ENCODE measurements at places on chromosomes 2 and 18.

GRCh38 chr2:105635564-105635963 is 109.1 kb upstream of the NCK2 start:
- no peak for DNase-seq

DNA sequence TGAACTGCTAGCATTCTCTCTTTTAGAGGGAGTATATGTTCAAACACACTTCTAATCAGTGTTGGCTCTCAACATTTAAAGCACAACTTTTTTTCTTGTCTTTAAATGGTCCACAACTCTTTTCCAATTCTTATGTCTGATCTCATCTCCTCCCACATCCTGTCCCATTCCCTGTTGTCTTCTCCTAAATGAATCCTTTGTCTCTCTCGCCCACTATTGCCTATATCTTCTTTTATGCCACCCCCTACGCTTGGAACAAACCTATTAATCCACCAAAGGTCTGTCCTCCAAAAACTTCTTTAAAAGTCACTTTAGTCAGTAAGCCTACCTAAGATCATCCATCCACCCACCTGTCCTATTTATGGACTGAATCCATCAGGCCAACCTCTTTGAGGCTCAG is 235.5 kb upstream of the SMAD7 start:
- DNase-seq, result no peak

DNA sequence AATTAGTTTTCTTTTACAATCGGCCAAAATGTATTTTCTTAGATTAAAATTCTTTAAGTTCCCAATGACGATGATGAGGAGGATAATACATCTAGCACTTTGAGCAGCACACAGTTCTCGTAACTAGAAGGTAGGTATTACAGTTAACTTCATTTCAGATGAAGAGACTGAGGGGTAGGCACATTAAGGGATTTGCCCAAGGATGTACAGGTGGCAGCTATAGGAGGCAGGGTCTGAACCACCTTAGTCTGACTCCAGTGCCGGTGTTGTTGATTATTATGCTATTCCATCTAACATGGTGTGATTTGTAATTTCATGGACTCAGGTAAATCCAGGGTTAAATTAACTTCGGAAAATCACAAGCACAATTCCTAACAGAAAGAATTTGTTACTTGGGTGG is 1.1 kb downstream of the CD28 start:
- no peak for DNase-seq

DNA sequence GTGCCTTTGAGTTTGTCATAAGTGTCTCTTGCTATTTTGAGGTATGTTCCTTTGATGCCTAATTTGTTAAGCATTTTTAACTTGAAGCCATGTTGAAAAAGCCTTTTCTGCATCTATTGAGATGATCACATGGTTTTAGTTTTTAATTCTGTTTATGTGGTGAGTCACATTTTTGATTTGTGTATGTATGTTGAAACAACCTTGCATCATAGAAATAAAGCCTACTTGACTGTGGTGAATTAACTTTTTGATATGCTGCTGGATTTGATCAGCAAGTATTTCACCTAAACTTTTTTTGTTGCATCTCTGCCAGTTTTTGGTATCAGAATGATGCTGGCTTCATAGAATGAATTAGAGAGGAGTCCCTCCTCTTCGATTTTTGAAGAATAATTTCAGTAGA is 469.7 kb downstream of the CDH2 start:
- DNase-seq, result no peak

- DNase-seq, result no peak
Measured at GRCh38 chr2:55923091-55923981, at the start of gene EFEMP1. EFEMP1 (minus strand) TSS chr2:55923782; CDS start chr2:55922440, 1,342 bp downstream.

DNA sequence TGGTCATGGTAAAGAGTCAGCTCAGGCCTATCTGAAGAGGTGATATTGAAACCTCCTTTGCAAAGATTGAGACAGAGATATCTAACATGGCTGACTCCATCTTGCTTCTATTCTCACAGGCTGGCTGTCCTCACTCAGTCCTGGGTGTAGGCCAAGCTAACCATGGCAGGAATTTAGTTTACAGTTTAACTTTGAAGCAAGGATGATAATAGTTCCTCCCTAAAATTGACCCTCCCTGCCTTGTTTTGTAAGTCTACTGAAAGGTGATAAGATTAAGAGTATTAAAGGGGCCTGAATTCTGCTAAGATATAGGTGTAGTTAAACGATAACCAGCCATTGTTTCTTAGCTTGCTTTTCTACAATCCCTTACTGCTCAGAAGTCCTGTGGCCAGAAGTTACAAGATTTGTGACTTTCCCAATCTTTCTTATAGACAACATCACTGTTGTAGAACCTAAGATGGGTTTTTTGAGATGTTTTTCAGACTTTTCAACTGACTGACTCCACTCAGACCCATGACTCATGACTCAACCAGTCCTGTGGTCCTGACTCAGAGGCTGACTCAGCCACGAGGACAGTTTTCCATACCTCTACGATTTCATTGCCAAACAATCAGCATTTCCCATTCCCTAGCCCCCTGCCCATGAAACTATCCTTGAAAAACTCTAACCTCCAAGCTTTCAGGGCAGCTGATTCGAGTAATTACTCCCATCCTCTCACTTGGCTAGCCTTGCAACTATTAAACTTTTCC is 195.7 kb upstream of the SESTD1 start:
- DNase-seq, result no peak

- no peak for DNase-seq
Measured at GRCh38 chr2:189783451-189783926, 650 bp downstream of the ORMDL1 start.

- DNase-seq, result no peak
Measured at GRCh38 chr18:38198526-38198925, 632.9 kb upstream of the CELF4 start.

GRCh38 chr2:239832490-239833268 is 192.5 kb downstream of the NDUFA10 start:
- DNase-seq, result no peak

- no peak for DNase-seq
Measured at GRCh38 chr18:32598144-32598543, 127.5 kb upstream of the GAREM1 start.

- no peak for DNase-seq
Measured at GRCh38 chr18:14930576-14930975, 182.6 kb downstream of the ANKRD30B start.

- no peak for DNase-seq
Measured at GRCh38 chr2:148642891-148643416, 1.6 kb upstream of the EPC2 start.

DNA sequence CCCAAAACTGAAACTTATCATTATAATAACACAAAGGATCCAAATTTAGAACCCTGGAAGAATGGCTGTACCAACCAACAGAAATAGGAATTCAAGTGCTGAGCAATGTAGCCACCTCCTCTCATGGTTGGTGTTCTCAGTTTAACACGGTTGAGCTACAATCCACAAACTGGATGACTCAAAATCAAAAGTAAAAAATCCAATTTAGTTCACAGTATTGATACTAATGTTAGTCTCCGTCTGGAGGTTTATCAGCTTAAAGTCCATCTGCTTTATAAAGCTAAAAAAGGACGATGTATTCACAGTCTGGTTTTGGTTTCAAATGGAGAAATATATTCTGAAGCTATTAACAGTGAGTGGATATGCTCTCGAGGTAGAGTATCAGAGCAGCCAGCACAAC is 40.5 kb downstream of the CNTNAP5 start:
- DNase-seq, result no peak

DNA sequence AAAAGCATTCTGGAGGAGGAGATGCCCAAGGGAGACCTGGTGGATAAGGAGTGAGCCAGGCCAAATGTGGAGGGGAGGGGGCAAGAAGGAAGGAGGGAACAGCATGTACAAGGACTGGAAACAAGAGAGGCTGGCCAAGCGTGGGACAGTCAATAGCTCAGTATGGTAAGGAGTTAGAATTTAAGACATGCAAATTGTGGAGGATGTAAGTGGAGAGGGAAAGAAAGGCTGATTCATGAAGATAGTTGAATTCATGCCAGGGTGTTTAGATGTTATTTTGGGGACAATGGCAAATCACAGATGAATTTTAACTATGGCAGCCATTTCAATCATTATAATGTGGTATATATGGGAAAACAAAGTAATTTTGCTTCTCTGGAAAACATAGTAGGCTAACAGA is 462.3 kb downstream of the MEIS1 start:
- DNase-seq, result no peak

DNA sequence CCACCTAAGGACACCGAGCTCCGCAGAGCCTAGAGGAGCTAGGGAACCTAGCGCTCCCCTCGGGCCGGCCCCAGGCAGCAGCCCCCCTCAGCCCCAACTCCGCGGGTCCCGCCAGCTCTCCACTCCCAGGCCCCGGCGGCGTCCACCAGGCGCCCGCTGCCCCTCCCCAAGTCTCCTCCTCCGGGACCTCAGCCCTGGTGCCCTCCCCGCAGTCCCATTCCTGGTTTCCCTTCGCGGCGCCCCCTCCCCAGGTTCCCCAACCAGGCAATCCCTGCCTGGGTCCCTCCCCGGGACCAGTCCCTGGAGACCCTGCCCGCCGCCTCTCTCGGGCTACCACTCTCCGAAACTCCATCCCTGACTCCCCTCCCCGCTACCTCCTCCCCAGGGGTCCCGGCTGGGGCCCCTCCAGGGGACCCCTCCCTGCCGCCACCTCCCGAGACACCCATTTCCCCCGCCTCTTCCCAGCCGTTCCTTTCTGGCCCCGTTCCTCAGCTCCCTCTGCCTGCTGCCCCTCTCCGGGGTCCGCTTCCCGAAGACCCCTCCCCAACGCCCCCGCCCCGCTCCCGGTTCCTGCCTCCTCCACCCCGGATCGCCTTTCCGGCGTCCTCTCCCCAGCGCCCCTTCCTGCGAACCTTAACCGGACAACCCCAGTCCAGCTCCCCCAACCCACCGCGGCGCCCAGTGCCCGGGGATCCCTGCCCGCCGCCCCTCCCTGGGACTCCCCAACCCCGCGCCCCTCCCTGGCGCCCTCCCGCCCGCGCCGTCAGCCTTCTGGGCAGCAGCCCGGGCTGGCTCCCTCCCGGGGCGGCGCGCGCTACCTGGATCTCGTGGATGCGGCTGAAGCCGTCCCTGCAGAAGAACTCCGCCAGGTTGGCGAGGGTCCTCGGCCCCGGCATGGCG is 678 bp downstream of the CYP27C1 start:
- DNase-seq, result no peak

DNA sequence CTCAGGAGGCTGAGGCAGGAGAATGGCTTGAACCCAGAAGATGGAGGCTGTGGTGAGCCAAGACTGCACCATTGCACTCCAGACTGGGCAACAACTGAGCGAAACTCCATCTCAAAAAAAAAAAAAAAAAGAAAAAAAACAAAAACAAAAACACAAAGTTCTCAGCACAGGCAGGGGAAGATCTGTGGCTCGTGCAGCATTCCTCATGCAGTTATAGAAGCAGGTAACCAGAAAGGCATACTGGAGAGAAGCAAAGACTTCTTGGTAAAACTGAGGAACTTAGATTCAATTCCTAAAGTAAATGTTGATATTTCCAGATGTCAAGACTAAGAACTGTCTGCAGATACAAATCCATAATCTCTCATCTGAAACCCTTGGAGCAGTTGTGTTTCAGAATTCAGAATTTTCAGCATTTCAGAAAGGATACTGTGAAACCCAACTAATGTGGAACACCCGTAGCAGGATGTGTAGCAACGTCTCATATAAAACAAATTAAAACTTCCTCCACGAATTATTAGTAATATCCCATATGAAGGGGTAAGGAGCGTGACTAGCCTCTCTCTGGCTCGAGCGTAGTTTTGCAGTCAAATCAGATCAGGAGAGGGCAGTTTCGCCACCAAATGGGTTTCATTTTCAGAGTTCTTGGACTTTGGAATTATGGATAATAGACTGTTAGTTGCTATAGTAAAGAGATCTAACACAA is 13.2 kb upstream of the SLC25A52 start:
- no peak for DNase-seq

- DNase-seq, result no peak
Measured at GRCh38 chr2:121776885-121777698, 21.6 kb downstream of the TSN start.

GRCh38 chr2:177520324-177520723 is 127.8 kb downstream of the AGPS start:
- DNase-seq, result no peak

GRCh38 chr18:8661754-8662559 is 43.4 kb upstream of the MTCL1 start:
- no peak for DNase-seq

GRCh38 chr2:84126530-84126929 is 332.6 kb downstream of the SUCLG1 start:
- no peak for DNase-seq

- DNase-seq, result no peak
Measured at GRCh38 chr2:127233710-127234109, 13.6 kb upstream of the CYP27C1 start.

- DNase-seq, result no peak
Measured at GRCh38 chr2:181189951-181190350, 209.5 kb downstream of the UBE2E3 start.

DNA sequence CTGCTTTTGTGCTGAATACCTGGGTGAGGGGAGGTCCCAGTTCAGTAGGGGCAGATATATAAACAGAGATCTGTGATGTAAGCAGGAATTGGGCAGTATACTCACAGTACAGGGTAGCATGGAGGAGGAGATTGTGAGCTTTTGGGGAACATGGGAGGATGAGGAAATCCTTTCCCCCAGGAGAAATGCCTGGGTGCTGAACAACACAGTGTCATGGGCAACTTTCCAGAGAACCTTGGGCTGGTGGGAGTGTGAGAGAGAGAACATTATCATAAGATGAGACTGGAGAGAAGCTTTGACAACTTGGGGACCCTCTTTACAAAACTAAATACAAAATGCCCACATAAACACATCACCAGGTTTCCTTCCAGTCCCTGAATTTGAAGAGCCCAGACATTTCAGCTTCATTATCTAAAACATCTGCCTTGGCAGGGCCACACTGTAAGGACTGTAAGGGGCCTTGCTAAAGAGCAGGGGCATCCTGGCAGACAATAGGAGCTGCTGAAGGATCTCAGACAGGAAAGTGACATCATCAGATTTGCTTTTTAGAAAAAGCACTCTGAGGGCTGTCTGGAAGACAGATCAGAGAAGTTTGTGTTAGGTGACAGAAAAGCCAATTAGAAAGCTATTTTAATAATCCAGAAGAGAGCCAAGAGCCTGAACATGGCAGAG is 303.1 kb upstream of the FBXO11 start:
- no peak for DNase-seq

DNA sequence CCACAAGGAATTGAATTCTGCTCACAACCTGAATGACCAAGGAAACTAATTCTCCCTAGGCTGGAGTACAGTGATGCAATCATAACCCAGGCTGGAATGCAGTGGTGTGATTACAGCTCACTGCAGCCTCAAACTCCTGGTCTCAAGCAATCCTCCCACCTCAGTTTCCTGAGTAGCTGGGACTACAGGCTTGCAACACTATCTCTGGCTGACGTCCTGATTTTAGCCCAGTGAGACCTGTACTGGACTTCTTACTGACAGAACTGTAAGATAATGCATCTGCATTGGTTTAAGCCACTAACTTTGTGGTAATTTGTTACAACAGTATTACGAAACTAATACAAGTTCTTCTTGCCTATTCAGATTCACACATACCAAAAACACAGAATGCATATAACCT is 9.5 kb upstream of the KDSR start:
- DNase-seq, result no peak

GRCh38 chr2:189304360-189304759 is 124.8 kb upstream of the COL5A2 start:
- peak; percentile 42 for DNase-seq

All from activated T-cell treated with anti-CD3 and anti-CD28 coated beads, Interleukin-2, amount 50 U/mL, for 4 hours (primary cell).